ENCODE measurements at places on chromosomes 13 and 19.

DNA sequence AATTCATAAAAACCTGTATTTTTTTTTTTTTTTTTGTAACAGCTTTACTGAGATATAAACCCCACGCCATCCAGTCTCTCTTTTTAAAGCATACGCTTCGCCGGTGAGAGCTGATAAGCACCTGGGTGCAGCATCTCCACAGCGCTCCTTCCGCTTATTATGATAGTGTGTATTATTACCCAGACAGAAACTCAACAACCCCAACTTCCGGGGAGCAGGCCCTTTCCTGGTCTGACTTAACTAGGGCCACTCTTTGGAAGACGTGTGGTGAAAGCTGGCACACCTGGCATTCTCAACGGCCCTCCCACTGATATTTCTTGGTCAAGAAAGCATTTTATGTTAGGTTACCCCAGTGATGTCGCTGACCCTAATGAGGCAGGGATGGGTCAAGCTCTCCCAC is 51.4 kb upstream of the SLC15A1 start:
- DNase-seq: no peak

DNA sequence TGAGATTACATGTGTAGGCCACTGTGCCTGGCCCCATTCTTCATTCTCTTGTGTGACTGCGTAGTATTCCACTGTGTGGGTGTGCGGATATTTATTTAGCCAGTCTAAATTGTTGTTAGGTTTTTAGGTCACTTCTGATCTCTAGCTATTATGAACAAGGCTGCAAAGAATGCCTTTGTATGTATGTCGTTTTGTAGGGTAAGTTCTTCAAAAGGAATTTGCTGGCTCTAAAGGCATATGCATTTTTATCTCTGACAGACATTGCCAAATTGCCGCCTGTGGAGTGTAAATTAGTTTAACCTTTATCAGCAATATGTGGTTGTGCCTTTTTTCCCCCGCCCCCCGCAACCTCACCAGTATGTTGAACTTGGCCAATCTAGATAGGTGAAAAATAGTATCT is 30.3 kb upstream of the EHD2 start:
- DNase-seq: no peak

DNA sequence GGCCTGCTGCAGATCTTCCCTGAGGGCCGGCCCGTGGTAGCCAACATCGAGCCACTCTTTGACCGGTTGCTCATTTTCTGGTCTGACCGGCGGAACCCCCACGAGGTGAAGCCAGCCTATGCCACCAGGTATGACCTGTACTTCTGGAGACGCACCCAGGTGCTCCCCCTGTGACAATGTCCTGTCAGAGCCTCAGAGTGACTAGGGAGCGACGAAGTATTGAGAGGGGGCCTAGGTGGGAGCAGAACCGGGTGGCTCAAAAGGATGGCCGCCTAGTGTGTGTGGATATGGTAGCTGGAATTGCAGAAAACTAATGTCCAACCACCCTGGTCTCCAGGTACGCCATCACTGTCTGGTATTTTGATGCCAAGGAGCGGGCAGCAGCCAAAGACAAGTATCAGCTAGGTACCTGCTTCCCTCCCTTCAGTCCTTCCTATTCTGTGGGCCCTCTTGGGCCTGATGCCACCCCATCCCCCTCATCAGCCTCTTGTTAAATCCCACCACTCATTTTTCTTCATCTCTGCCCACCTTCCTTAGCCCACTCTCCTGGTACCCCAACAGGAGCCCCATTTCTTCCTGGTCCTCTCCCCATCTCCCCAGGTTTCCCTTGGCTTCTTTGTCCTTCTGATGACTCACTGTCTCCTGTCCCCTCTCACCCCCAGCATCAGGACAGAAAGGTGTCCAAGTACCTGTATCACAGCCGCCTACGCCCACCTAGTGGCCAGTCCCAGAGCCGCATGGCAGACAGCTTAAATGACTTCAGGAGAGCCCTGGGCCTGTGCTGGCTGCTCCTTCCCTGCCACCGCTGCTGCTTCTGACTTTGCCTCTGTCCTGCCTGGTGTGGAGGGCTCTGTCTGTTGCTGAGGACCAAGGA is 8.4 kb downstream of the EGLN2 start:
- DNase-seq: peak; percentile 49

- DNase-seq: peak; percentile 2
Observed at GRCh38 chr19:33864311-33864850, 67.7 kb downstream of the KCTD15 start.

DNA sequence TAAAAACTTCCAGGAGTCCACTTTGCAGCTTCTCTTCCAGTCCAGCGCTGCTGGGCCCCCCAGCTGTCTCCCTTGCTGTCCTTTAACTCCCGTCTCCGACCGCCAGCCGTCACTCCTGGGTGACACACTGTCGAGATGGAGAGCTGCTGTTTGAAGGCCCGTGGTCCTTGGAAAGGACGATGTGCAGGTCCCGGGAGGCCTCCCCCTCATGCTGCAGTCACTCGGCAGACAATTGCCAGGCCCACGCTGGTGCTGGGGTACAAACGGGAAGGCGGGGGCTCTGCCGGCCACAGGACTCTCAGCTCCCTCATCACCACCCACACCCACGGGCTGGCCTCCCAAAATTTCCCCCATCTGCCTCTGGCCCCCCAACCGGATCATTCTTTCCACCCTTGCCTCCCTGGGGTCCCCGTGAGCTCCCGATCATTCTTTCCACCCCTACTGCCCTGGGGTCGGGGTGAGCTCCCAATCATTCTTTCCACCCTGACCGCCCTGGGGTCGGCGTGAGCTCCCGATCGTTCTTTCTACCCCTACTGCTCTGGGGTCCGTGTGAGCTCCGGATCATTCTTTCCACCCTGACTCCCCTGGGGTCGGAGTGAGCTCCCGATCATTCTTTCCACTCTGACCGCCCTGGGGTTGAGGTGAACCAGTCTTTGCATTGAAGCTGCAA is 16.0 kb upstream of the ZNF554 start:
- no peak for DNase-seq

- DNase-seq: no peak
Observed at GRCh38 chr19:27780367-27781075, 1432.4 kb downstream of the UQCRFS1 start.

DNA sequence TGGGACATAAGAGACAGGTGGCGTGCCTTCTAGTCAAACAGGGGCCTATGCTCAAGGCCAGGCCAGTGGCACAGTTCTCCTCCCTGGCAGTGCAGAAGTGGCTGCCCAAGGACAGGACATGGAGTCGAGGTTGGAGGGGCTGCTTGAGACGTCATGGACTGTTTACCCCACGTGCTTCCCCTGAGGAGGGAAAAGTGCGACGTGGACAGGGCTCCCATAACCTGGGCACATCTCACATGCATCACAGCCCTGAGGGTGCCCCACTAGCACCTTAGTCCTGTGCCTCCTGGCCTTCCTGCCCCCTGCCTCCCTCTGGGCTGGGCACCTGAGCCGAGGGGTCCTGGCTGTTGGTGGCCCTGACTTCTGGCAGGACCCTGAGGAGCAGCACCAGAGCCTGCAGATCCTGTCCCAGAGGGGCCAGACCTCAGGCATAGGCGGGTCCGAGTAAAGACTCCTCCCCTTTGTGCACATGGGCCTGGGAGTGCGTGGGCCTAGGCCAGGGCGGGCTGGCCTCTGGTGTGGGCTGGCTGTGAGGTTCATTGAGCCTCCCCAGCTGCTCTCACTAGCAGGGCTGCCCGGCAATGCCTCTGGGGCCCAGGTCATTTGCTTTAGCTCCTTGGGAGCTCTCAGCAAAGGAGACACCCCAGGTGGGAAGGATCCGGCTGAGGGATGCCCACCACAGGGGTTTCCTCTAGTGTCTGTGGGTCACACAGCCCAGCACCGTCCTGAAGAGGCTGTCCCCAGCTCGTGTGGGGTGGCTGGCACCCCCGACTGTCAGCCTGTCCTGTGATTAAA is 65.7 kb downstream of the CEBPG start:
- no peak for DNase-seq

DNA sequence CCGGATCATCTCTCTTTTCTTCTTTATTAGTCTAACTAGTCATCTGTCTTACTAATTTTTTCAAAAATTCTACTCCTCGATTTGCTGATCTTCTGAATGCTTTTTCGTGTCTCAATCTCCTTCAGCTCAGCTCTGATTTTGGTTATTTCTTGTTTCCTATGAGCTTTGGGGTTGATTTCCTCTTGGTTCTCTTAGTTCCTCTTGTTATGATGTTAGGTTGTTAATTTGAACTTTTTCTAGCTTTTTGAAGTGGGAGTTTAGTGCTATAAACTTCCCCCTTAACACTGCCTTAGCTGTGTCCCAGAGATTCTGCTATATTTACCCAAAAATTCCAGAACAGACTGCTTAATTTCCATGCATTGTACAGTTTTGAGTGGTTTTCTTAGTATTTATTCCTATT is 3.4 kb downstream of the FCAR start:
- DNase-seq: no peak

DNA sequence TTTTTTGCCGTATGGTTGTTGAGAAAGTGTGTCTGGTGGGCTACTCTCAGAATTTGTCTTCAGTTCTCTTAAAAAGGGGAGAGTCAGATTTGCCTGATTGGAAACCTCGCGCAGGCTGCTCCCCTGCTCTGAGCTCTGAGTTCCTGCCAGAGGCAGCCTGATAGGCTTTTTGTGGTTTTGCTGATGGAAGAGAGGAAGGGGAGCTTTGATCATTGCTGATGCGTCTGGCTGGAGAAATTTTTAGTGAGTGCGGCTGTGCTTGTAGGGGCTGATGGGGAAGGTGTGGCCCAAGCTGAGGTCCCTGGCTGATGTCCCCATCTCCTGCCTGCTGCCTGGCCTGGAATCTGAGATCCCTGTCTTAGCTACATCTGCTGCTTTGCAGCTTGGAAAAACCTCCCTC is 2.8 kb downstream of the CHST8 start:
- DNase-seq: no peak

GRCh38 chr19:40191836-40192646 is 815 bp downstream of the MAP3K10 start:
- DNase-seq: peak; percentile 2

- no peak for DNase-seq
Observed at GRCh38 chr13:48278806-48279205, 24.7 kb upstream of the RB1 start.

DNA sequence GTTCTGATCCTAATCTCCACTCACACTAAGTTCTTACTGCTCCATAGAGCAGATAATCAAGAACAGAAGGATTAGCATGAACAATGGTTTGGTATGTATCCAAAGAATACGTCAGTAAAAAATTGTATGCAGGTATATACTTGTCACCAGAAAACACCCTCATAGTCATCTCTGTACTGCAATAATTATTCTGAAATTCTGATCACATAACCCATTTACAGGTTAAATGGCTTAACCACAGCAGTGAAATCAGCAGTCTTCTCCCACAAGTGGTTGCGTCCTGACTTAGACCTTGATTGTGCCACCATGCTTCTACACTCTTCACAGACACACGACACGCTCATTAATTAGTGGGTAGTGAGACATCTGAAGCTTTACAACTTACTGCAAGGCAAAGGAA is 50.9 kb downstream of the LNX2 start:
- DNase-seq: no peak

GRCh38 chr13:112601371-112601770 is 13.4 kb upstream of the TUBGCP3 start:
- DNase-seq: no peak

- no peak for DNase-seq
Observed at GRCh38 chr13:46295491-46296114, 83.9 kb downstream of the LRRC63 start.
